ENCODE measurements at places on chromosomes 7 and 10.

DNA sequence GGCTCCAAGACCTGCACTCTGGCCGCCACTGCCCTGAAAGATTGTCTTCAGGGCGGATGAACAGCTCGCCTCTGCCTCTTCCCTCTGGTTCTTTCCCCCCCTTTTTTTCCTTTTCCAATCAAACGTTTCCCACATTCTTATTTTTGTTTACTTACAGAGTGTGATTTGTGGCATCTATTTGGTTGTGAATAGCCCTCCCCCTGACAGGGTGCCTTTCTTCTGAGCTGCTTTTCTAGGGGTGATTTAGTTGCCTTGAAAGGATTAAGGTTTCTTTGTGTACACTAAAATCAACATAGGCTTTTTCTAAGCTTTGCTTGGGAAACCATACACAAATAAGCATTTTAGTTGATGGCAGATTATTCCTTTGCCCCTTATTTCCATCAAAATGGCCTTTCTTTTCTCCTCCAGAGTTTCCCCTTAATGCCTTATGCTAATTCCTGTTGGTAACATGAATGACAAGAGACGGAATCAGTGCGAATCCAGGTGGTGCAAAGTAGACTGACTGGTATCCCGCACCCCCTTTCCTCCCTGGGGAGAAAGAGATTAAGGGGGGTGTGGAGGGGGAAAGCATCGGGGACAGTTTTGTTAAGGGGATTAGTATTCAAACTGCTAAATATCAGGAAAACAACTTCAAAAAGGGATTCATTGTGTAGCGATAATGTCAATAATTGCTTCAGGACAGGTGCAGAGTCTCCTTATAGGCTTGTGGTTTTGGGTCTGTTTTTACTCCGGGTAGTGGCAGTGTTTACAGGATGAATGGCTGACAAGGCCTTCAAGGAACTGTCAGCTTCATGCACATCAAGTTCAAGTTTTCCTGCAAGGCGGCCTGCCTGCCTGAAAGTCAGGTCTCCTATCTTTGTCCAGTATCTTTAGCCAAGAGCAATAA, 431.6 kb upstream of the GALNT17 start:
- no peak for DNase-seq

DNA sequence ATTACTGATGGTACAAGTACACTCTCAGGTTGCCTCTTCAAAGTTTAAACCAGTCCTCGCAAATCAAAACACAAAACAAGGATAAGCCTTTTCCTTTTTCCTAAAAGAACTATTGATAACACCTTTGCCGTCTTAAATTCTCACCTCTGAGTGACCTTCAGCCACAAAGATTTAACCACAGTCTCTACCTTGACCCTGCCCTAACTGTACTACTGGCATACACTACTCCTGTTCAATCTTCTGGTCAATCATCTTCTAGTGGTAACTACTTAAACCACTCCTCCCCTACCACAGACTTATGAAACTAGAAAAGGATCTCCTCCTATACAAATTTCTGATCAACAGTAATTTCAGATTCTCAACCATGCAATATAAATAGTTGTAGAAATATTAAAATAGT, 15.1 kb downstream of the UPF2 start:
- DNase-seq, result no peak

GRCh38 chr7:87944547-87944946, 10.5 kb downstream of the ADAM22 start:
- DNase-seq, result no peak

- no peak for DNase-seq
Observed at GRCh38 chr10:7763929-7764328, 23.9 kb downstream of the KIN start.
